ENCODE measurements at places on chromosomes 4 and X. TPM values are rescaled to one million over a fixed set of nuclear protein-coding genes. Genes with fewer than 3 reads are reported as not detected.
A peak's percentile ranks its signal among the peaks of the same experiment; 100 is the strongest.

The UGT2B10 gene
- total RNA-seq, result not detected

The TRIM61 gene
- 0.44 TPM for total RNA-seq

GRCh38 chr4:2932951-2933565 is 30.1 kb downstream of the NOP14 start:
- peak overlapping the region; percentile 95 for H3K27ac ChIP-seq
- H3K27me3 ChIP-seq, result no peaks in the 10 kb centered on the region
- no peaks in the 10 kb centered on the region for H3K36me3 ChIP-seq
- H3K4me1 ChIP-seq, result peaks cover 43% of the 10 kb centered on the region
- peak overlapping the region; percentile 97 for H3K4me3 ChIP-seq
- peak; percentile 53 for DNase-seq

DNA sequence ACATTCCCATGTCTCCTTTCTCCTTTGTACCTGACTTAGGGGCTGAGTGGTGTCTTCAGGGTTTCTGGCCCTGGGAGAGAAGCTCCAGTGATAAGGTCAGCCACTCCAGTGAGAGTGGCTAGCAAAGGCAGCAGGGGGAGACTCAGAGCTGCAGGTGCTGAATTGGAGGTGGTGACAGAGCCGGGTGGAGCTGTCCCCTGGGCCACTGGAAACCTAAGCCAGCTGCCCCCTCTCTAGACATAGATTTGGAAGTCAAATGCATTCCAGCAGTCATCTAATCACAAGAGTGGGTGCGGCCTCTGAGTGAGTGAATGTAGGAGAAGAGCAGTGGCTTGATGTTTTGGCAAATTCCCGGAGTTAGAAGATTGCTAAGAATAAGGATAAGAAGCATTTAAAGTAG is 28.5 kb downstream of the TRIM2 start:
- H3K4me3 ChIP-seq, result no peak overlapping the region
- no peaks in the 10 kb centered on the region for H3K27me3 ChIP-seq
- DNase-seq, result no peak
- no peaks in the 10 kb centered on the region for H3K36me3 ChIP-seq
- no peak overlapping the region for H3K27ac ChIP-seq
- peaks cover 4% of the 10 kb centered on the region for H3K4me1 ChIP-seq

DNA sequence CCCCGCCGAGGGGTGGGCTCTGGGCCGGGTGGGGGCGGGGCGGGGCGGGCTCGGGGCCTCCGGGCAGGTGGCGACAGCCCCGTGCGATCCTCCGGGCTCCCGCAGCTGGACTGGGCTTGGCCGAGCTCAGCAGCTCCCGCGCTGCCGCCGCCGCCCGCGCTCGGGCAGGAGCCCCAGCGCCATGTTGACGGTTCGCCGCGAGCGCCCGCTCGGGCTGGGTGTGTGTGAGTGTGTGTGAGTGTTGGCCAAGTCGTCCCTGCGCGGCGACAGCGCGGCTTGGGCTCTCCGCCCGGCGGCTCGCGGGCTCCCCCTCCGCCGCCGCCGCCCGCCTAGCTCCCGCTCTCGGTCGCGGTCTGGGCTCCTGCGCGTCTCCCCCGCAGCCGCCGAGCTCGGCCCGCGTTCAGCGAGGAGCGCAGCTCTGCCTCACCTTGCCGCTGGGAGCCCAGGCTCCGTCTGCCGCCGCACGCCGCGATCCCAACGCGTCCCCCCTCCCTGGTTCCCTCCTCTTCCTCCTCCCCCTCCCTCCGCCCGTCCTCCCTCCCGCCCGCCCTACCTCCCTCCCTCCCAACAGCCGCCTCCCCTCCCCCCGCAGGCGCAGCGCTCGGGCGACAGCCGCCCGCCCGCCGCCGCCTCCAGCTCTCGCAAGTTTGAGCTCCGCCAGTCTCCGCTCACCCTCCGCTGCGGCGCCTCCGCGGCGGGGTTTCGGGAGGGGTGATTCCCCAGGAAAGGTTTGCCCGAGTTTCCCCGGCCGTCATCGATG is at the start of gene BCOR:
Gene BCOR (minus strand): TSS at position 455 of the 760 bp plus-strand sequence. CDS start 20,029 bp downstream, outside the sequence.
- peaks cover 5% of the 10 kb centered on the region for H3K4me1 ChIP-seq
- H3K27me3 ChIP-seq, result peaks cover 94% of the 10 kb centered on the region
- DNase-seq, result peak; percentile 73
- peak within 1 kb of the TSS; percentile 71 for H3K4me3 ChIP-seq

All from breast epithelium (tissue), 4 donors.